Erythroblast (primary cell): ENCODE measurements at places on chromosomes 3 and 15.
A peak's percentile ranks its signal among the peaks of the same experiment; 100 is the strongest.

GRCh38 chr3:129758306-129758705, 135.2 kb downstream of the TMCC1 start:
- DNase-seq: no peak

DNA sequence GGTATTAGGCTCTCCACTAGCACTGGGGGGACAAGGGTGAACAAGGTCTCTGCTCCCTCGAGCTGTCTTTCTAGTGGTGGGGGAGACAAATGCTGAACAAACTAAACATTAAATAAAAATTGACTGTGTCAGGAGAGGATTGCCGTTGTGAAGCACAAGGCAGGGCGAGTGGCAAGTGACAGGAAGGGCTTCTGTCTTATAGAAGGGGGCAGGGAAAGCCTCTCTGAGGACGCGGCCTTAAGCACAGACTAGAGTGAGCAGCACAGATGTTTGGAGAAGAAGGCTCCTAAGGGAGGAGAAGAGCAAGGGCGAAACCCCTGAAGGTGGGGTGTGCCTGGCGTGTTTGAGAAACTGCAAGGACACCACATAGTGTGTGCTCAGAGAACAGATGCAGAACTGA, 50.9 kb upstream of the ATP2B2 start:
- no peak for DNase-seq

- no peak for DNase-seq
These were observed 1025.3 kb downstream of the ROBO1 start for GRCh38 chr3:78742491-78742890.

DNA sequence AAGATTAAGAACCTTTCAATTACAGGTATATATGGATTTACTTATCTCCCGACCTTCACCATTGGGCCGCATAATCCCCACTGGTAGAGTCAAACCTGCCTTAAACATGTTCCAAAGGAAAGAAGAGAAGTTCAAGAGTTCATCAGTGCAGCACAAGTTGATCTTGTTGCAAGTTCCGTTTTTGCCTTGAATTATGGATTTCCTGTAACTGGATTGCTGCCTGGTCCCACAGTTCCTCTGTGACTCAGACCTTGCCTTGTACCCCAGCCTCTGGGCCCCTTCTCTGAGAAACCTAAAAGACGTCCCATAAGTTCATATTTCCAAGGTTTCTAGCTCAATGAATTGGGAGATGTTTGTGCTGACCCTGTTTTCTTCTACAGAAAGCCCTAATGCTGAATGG, 112.5 kb upstream of the THBS1 start:
- no peak for DNase-seq

DNA sequence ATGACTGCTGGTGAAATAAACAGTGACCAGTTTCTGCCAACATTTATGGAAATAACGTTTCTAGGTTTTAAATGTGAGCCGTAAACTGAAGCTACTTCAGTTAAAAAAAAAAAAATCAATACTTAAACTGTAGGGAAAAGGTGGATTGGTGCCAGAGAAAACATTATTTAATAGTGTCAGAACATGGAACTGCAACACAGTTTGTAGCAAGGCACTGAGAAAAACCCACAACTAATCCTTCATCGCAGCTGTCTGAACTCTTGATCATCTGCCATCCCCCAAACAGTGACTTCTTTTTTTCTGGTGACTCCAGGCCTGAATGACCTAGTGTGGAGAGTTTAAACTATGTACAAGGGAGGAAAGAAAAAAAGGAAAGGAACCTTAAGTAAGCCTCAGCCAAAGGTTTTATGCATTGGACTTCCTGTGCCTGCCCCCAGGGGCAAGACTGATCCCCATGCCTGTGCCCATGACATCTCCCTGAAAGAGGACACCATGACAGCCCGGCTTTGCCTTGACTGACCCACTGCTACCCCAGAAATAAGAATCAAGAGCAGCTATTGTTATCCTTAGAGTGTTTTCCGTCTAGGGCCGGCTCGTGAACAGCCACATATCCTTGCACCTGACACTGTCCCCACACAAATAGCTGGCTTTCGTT, 33.1 kb downstream of the CRTAP start:
- no peak for DNase-seq

DNA sequence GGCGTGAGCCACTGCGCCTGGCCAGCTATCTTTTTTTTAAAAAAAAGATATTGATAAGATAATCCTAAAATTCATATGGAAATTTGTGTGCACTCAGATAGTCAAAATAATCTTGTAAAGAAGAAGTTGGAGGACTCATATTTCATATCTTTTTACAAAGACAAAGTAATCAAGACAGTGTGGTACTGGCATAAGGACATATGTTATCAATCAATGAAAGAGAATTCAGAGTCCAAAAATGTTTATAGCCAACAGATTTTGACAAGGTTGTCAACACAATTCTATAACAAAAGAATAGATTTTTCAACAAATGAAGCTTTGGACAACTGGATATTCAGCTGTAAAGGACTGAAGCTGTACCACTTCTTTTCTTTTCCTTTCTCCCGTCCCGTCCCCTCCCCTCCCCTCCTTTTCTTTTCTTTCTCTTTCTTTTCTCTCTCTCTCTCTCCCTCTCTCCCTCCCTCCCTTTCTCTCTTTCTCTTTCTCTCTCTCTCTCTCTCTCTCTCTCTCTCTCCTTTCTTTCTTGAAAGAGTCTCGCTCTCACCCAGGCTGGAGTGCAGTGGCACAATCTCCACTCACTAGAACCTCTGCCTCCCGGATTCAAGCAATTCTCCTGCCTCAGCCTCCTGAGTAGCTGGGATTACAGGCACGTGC, 126.8 kb downstream of the GSK3B start:
- DNase-seq: no peak

DNA sequence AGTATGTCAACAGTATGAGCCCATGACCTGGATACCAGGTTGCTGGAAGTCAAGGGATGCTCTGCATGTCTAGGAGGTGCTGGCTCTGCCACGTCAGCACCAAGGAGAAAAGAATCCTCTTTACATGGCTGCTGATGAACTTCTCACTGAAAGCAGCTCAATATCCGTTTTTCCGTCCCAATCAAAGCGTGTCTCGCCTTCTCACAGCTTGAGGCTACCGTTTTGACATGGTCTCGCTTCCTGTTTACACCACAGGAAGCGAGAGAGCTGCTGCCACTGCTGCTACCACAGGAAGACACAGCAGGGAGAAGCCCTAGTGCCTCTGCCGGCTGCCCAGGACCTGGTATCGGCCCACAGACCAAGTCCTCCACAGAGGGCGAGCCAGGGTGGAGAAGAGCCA, 27.3 kb downstream of the STARD5 start:
- no peak for DNase-seq

- no peak for DNase-seq
These were observed 52.4 kb upstream of the SRGAP3 start for GRCh38 chr3:9301798-9302197.

GRCh38 chr3:53253707-53254508, 1.9 kb downstream of the TKT start:
- DNase-seq: peak; percentile 65

DNA sequence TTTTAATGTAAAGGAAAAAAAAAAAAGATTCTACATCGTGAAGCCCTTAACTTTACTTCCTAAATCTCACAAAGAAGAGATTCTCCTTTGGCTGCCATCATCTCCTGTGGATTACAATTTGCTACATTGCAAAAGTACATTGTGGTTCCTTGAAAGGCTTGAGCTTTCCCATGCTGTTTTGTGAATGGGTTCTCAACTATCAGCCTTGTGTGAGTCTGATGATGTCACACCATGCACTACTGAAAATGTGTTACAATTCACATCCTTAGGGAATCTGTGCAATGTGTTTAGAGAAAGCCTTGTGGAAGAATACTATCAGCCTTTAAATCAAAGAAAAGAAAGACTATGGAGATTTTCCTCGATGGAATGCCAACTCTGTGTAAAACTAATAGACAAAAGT, 510.0 kb upstream of the ALCAM start:
- no peak for DNase-seq

DNA sequence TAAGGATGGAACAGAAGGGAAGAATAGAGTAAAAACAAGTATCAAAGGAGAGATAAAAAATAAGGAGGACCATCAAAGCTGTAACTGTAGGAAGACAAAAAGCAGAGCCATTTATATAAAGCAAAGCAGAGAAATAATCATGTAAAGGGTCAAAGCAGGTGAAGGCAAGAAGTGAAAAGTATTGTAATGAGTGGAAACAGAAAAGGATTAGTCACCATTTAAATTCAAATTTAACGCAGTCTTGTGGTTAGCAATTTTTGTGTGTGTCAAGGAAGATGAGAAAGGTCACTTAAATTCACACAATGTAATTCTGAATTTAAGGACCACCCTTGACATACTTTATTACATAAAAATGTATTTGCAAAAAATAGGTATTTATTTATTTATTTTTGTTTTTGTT, 567.8 kb downstream of the ROBO1 start:
- DNase-seq: no peak

DNA sequence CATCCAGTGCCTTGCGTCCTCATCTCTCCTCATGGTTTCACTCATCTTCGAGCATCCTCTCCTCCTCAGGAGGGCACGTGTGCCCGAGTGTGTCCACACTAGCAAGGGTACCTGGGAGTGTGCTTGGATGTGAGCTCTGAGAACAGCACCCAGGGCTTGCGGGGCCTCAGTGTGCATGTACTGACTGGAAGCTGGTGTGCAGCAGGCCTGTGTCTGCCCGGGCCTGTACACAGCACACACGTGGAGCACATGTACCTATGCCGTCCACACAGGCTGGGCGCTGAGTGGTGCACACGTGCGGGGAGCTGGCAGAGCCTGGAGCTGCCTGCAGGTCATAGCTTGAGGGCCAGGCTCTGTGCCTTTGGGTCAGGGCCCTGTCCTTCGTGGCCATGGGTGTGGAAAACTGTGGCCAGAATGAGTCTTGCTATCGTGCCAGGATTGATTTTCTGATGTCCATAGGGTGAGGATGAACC, 34.9 kb downstream of the TSPAN3 start:
- no peak for DNase-seq

DNA sequence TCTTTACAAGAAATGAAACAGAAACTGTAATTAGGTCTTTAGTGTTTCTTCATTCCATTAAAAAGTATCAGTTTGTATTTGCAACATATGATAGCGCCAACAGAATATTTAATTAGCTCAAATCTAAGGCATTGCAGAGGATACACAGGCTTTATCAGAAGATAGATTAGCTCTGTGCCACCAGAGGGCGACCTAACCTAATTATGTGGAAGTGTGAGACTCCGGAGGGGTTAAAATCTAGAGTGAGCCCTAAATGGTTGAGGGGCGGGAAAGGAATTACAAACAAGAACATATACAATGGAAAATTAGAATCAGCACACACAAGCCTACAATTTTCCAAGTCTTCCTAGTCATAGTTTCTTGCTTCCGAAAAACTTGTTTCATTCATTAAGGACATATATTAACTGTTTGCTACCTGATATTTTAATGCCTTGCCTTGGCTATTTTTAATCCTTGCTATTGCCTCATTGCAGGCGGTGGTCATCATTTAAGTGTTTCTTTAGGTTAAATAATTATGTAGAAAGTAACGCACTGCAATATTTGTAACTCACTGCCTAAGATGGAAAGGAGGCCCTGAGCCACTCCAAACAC, 18.0 kb upstream of the RYR3 start:
- peak; percentile 75 for DNase-seq

DNA sequence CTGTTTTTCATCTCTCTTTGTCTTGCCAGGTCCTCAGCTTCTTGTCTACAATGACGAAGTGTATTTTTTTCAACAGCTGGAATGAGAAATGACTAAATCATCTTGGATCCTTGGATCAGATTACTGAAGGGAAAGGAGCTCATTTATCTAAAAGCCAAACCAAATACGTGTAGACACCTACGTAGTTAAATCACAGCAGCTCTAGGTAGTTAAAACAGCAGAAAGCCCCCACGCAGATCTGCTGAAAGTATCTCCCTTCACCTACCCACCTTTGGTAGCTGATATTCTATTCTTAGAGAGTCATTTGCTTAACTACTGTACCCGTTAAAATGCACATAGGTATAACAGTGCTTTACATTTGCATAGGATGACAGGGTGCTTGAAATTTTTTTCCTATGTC, 105.5 kb upstream of the WNT5A start:
- no peak for DNase-seq

DNA sequence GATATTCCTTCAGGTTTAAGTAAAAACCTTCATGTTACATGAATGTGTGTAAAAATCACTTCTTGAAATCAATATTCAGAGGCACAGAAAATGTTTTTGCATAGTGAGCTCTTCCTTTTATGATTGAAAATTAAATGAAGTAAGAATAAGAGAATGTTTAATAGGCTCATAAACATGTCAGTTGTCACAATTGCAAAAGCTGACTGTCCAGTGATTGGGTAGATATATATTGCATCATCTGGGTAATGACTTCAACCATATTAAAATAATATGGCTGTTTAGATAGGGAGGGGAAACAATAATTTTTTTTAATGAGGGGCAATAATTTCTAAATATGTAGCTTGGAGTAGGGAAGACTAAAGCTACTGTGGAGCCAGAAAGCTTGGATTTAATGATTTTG, 529.8 kb upstream of the GOLIM4 start:
- DNase-seq: no peak

DNA sequence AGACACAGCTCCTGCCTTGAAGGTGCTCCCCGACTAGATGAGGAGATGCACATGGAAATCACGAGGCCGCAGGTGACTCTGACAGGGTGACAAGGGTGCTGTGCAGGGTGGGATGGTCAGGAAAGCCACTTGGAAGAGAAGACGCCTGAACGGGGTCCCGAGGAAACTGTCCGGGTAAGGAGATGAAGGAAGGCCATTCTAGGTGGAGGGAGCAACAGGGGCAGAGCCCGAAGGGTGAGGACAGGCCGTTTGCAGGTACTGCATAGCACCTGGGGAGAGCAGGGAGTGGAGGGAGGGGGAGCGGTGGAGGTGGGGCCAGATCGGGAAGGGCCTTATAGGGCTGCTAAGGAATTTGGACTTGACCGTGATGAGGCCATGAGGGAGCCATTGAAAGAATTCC, 105.6 kb upstream of the DLG1 start:
- DNase-seq: no peak

GRCh38 chr3:154224366-154224765, 99.9 kb downstream of the DHX36 start:
- no peak for DNase-seq

DNA sequence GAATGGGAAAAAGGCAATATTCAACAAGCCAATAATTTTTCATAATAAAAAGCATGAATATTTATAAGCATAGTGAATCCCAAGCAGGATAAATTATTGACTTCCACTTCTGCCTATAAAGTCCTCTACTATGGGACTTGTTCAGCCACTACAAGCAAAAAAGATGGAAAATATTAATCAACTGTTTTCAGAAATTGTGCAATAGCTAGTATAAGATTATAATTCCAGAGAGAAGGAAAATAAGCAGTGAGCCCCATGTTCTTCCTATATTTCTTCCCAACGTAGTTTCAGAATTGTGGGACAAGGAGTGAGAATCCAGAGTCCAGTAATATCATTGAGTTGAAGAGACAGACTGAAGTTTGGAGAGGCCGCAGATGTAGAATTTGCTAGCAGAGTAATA, 24.3 kb downstream of the SGO1 start:
- DNase-seq: no peak

DNA sequence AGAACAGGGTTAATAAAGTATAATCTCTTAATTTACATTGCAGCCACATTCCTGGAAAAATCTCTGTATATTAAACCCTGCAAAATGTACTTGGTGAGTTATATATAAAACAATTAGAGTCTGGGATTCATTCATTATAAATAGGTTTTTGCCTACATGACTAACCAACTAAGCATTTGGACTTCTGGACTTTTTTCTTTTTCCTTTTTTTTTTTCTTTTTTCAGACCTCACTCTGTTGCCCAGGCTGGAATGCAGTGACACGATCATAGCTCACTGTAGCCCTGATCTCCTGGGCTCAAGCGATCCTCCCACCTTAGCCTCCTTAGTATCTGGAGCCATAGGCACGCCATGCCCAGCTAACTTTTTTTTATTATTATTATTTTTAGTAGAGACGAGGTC, 4.5 kb downstream of the DNAJC13 start:
- DNase-seq: no peak

- peak; percentile 44 for DNase-seq
These were observed 2.5 kb upstream of the TBC1D21 start for GRCh38 chr15:73870700-73871408.
